ENCODE measurements at places on chromosomes 5 and 9. TPM values are rescaled to one million over a fixed set of nuclear protein-coding genes. Genes with fewer than 3 reads are reported as not detected.
A peak's percentile ranks its signal among the peaks of the same experiment; 100 is the strongest.

- no peak for DNase-seq
These were observed 31.3 kb upstream of the TAS2R1 start for GRCh38 chr5:9661316-9662015.

DNA sequence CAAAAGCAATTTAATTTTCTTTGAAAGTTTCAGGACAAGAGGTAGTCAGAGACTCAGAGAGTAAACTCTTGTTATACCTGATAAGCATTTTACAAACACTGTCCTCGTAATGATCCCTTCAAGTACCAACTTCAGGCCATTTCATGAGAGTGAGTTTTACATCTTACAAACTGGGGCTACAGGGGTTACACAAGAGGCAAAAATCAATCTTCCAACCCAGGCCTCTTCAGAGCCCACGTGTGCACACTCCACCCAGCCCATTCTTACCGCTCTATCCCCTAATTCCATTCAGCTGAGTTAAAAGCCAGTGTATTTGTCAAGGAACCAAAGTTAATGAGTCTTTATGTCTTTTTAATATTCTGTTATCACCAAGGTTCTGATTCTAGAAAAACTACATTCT lies 46.5 kb downstream of the PSMB7 start:
- no peak for DNase-seq

GRCh38 chr9:108512426-108513173 lies 343.2 kb downstream of the ACTL7B start:
- DNase-seq: no peak

GRCh38 chr5:1474866-1475543 lies 29.8 kb upstream of the SLC6A3 start:
- no peak for DNase-seq

- DNase-seq: no peak
These were observed 513.7 kb upstream of the PTGER4 start for GRCh38 chr5:40165789-40166728.

DNA sequence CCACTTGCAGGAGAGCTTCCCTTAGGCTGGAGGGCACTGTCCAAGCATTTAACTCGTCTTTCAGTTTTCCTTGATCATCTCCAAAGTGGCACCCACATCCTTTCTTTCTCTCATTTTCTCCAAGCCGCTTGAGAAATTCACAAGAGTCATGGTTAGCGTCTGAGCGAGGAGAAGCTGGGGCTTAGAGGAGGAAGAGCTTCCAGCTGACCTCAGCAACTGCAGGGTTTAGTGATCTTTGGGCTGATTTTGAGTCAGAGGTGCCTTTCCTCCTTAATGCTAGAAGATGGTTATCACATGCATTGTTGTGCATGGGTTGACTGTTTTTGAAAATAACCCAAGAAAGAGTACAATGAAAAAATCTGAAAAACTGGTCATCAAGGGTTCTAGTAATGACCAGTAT lies 134.7 kb downstream of the GADD45G start:
- no peak for DNase-seq

DNA sequence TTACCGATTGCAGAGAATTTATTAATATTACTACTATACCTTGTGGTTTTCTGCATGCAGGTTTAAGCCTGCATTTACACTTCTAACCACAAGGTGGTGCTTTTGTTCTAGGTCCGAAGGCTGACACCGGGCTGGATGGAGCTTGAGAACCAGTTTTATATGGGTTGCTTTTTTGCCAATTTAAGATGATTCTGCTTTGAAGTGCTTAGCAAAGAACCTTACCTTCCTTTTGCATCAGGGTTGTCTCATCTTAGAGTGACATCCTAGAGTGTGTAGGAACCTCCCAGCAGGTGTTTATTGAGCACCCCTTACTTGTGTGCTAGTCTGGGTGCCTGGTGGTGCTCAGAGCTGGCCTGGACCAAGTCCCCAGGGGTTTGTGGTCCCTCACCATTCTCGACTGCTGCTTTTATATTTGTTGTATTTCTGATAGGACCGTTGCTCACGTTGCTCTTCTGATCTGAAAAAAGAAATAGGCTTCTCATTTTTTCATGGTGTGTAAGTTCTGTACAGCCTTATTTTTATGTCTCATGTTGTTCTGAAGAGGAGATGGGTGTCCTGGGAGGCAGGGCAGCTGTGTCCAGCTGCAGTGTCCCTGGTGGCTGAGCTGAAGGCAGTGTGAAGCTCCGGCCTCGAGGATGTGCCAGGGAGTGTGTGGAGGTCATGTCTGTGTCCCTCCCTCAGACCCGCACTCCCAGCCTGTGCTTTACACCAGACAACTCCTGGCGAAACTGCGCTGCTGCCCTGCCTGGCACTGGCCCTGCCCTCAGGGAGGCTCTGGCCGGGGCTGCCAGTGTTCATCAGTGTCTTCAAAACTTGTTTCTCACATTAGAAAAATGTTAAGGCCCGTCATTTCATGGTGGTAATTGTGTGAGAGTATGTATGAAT lies 54.3 kb downstream of the EHMT1 start:
- no peak for DNase-seq

GRCh38 chr5:82635561-82636288 lies 357.6 kb upstream of the RPS23 start:
- DNase-seq: no peak

- DNase-seq: no peak
These were observed 45.2 kb upstream of the NEK6 start for GRCh38 chr9:124212381-124213050.

- no peak for DNase-seq
These were observed 8.8 kb upstream of the PGGT1B start for GRCh38 chr5:115271295-115272050.

- DNase-seq: no peak
These were observed 33.5 kb upstream of the ZSWIM6 start for GRCh38 chr5:61298580-61298979.

- DNase-seq: no peak
These were observed 225.2 kb upstream of the TRPC7 start for GRCh38 chr5:136590581-136590980.

DNA sequence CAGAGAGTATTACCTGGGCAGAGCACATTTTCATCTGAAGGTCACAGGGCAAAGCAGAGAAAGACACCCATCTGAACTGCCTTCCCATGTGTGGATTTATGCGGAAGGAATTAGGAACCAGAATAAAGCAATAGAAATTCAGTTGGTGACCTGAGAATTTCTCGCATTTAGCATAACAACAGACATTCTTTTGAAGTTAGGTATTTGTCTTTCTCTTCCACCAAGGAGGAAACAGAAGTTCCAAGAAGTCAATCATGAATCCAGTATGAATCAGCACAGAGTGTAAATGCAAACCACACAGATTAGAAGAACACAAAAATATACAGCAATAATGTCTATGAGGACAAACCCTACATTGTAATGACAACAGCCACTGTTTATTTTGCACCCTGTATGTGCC lies 515.2 kb upstream of the BRINP1 start:
- peak; percentile 7 for DNase-seq

ADAMTS16 gene
- total RNA-seq: 14.6 TPM

PRELID2 gene
- 7.8 TPM for total RNA-seq

ORM2 gene
- total RNA-seq: 0.90 TPM

POC5 gene
- total RNA-seq: 11.9 TPM

CDH9 gene
- total RNA-seq: 0.73 TPM

All from H1 (cell line).